ENCODE measurements at places on chromosomes 11 and 22.

GRCh38 chr11:92251980-92252379, 27.4 kb downstream of the FAT3 start:
- no peak overlapping the region for H3K4me3 ChIP-seq
- no peaks in the 10 kb centered on the region for H3K36me3 ChIP-seq
- H3K27ac ChIP-seq, result no peak overlapping the region
- DNase-seq, result no peak
- H3K4me1 ChIP-seq, result no peaks in the 10 kb centered on the region

GRCh38 chr11:19511413-19512183, 201.0 kb upstream of the NAV2 start:
- no peaks in the 10 kb centered on the region for H3K36me3 ChIP-seq
- no peak for DNase-seq
- H3K4me1 ChIP-seq, result no peaks in the 10 kb centered on the region
- H3K27me3 ChIP-seq, result no peaks in the 10 kb centered on the region
- no peak overlapping the region for H3K27ac ChIP-seq

- no peaks in the 10 kb centered on the region for H3K36me3 ChIP-seq
- no peak overlapping the region for H3K27ac ChIP-seq
- H3K27me3 ChIP-seq, result peaks cover 22% of the 10 kb centered on the region
- peak; percentile 99 for DNase-seq
- no peak overlapping the region for H3K4me3 ChIP-seq
Observed at GRCh38 chr11:72676861-72677341, 2.7 kb upstream of the PDE2A start.

- no peaks in the 10 kb centered on the region for H3K4me1 ChIP-seq
- no peaks in the 10 kb centered on the region for H3K36me3 ChIP-seq
- no peak for DNase-seq
- H3K27me3 ChIP-seq, result peaks cover 58% of the 10 kb centered on the region
- H3K27ac ChIP-seq, result no peak overlapping the region
Observed at GRCh38 chr22:45869340-45869847, 107.6 kb downstream of the WNT7B start.

GRCh38 chr11:10379022-10379421, 74.1 kb downstream of the ADM start:
- peak; percentile 78 for DNase-seq
- H3K27me3 ChIP-seq, result no peaks in the 10 kb centered on the region
- H3K27ac ChIP-seq, result no peak overlapping the region
- no peaks in the 10 kb centered on the region for H3K36me3 ChIP-seq
- H3K4me1 ChIP-seq, result peaks cover 4% of the 10 kb centered on the region
- H3K4me3 ChIP-seq, result no peak overlapping the region

DNA sequence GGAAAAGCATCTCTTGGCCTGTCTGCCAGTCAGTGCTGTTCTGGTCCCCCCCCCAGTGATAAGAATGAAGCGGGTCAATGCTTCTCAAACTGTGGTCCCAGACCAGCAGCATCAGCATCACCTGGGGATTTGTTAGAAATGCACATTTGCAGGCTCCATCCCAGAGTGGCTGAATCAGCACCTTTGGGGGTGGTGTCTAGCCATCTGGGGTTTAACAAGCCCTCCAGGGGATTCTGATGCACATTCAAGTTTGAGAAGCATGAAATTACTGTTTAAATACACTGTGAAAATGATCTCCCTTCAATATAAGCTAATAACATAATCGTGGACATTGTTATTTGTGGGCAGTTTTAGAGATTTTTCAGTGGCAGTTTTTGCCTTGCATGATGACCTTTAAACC, 133.5 kb downstream of the MYO18B start:
- H3K36me3 ChIP-seq, result no peaks in the 10 kb centered on the region
- no peak for DNase-seq
- no peak overlapping the region for H3K27ac ChIP-seq
- H3K4me1 ChIP-seq, result no peaks in the 10 kb centered on the region
- H3K4me3 ChIP-seq, result no peak overlapping the region

GRCh38 chr11:122267602-122268001, 151.6 kb upstream of the BLID start:
- no peak overlapping the region for H3K27ac ChIP-seq
- no peaks in the 10 kb centered on the region for H3K36me3 ChIP-seq
- H3K4me1 ChIP-seq, result peaks cover 5% of the 10 kb centered on the region
- H3K27me3 ChIP-seq, result no peaks in the 10 kb centered on the region
- DNase-seq, result peak; percentile 62

DNA sequence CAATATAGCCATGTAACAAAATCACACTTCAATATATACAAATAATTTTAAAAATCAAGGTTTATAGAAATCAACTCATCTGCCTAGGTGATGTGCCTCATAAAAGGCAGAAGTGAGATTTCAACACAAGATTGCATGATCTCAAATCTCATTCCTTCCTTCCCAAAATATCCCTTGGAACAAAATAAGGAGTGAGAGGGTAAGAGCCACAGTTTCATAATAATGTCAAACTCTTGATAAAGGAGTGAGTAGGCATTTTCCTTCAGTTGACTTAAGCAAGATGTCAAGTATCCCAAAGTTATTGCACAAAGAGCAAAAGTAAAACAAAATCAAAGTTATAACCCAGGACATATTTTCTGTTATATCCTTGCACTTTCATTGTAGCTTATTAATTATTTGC, 81.3 kb downstream of the C22orf31 start:
- H3K36me3 ChIP-seq, result no peaks in the 10 kb centered on the region
- no peak overlapping the region for H3K4me3 ChIP-seq
- H3K4me1 ChIP-seq, result peaks cover 8% of the 10 kb centered on the region
- H3K27me3 ChIP-seq, result no peaks in the 10 kb centered on the region
- H3K27ac ChIP-seq, result no peak overlapping the region

DNA sequence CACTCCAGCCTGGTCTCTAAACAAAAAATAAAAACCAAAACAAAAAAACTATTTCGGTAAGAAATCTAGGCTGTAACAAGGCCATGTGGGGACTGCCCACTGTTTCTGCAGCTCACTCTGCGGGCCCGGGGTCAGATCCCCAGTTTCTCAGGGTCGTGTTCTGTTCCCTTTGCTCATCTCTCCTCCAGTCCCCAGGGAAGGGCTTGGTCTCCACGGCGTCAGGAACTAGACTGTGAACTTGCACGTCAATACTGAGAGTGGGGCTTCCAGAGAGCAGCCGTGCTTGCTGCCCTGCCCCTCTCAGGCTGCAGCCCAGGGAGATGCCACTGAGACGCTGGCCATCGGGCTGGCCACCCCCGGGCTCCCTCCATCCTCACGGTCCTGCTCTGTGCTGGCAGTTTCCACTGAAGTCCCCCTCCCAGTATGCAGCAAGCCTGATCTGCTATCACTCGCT, 33.7 kb upstream of the MOB2 start:
- no peaks in the 10 kb centered on the region for H3K4me1 ChIP-seq
- no peak for DNase-seq
- H3K4me3 ChIP-seq, result no peak overlapping the region
- no peak overlapping the region for H3K27ac ChIP-seq
- H3K36me3 ChIP-seq, result no peaks in the 10 kb centered on the region

- H3K27me3 ChIP-seq, result peaks cover 36% of the 10 kb centered on the region
- H3K27ac ChIP-seq, result no peak overlapping the region
- peaks cover 6% of the 10 kb centered on the region for H3K4me1 ChIP-seq
- H3K4me3 ChIP-seq, result no peak overlapping the region
Observed at GRCh38 chr11:13970986-13971385, 8.5 kb downstream of the SPON1 start.

GRCh38 chr11:131168839-131169713, 201.3 kb upstream of the NTM start:
- no peak for DNase-seq
- H3K36me3 ChIP-seq, result no peaks in the 10 kb centered on the region
- H3K4me1 ChIP-seq, result no peaks in the 10 kb centered on the region
- no peak overlapping the region for H3K4me3 ChIP-seq
- H3K27me3 ChIP-seq, result no peaks in the 10 kb centered on the region

- DNase-seq, result no peak
- no peak overlapping the region for H3K27ac ChIP-seq
- H3K4me1 ChIP-seq, result peaks cover 13% of the 10 kb centered on the region
- no peaks in the 10 kb centered on the region for H3K27me3 ChIP-seq
- H3K36me3 ChIP-seq, result no peaks in the 10 kb centered on the region
Observed at GRCh38 chr22:37184380-37184755, 3.7 kb downstream of the C1QTNF6 start.

DNA sequence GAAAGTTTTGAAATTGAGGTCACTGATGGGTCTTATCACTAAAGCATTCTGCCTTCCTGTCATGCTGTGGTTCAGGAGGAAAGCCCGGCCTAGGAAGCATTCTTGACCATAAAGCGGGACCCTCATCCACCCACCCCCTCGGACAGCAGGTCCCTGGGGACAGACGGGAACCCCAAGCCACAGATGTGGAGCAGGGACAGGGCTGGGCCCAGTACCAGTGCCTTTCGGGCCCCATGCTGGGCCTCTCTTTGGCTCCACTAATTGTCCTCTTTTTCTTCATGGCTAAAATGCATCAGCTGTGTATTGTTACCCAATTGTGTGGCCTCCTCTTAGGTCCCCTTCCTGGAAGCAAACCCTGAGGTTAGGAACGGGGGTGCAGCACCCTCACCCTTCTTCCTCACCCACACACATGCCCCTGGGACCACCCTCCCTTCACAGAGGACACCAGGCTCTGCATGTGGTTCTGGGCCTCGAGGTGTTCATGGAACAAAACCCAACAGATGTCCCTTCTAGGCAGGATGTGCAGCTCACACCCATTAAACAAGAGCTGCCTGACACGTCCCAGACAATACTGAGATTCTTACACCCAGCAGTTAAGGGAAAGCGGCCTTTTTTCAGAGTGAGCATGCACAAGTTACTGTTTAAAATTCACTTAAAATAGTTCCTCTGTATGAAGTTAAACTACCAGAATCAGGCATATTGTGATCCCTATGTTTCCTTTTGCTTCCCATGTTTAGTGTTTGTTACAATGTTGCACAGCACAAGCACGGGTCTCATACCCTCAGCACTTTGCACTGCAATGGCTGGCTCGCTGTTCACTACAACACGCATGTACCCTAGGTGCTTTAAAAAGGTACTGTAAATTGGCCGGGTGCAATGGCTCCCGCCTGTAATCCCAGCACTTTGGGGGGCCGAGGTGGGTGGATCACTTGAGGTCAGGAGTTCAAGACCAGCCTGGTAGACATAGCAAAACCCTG, 807.6 kb downstream of the BRD1 start:
- DNase-seq, result peak; percentile 34
- peaks cover 14% of the 10 kb centered on the region for H3K4me1 ChIP-seq
- H3K27ac ChIP-seq, result no peak overlapping the region
- H3K4me3 ChIP-seq, result no peak overlapping the region
- no peaks in the 10 kb centered on the region for H3K36me3 ChIP-seq
- no peaks in the 10 kb centered on the region for H3K27me3 ChIP-seq

DNA sequence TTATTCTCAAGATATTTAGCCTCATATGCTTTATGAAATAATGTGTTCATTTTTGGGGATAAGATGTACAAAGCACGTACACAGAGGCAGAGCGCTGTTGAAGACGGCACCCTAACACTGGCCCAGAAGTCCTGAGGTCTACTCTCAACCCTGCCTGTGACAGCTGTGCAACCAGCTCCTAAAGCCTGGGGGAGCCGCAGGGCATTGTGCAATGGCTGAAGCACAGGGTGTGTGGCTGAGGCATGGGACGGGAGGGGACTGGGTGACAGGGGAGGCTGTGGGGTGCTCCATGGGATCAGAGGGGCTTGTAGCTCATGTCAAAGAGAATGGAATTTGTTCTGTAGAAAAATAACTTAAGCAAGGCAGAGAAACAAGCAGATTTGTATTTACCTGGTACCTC, 27.7 kb downstream of the FAM227A start:
- DNase-seq, result peak; percentile 50
- no peak overlapping the region for H3K27ac ChIP-seq

GRCh38 chr11:64743591-64744543, at the start of gene RASGRP2:
RASGRP2 (minus strand) TSS chr11:64744142; CDS start chr11:64742866, 1,276 bp downstream.
- H3K4me3 ChIP-seq, result peak within 1 kb of the TSS; percentile 45
- H3K36me3 ChIP-seq, result no peaks in the 10 kb centered on the region
- H3K4me1 ChIP-seq, result peaks cover 4% of the 10 kb centered on the region
- no peak within 1 kb of the TSS for H3K27ac ChIP-seq
- peak; percentile 95 for DNase-seq

- H3K27me3 ChIP-seq, result peaks cover 8% of the 10 kb centered on the region
- no peak overlapping the region for H3K27ac ChIP-seq
- peak; percentile 69 for DNase-seq
- no peaks in the 10 kb centered on the region for H3K36me3 ChIP-seq
Observed at GRCh38 chr11:120569861-120570260, 58.3 kb downstream of the GRIK4 start.

GRCh38 chr11:77170107-77170506, 42.1 kb downstream of the MYO7A start:
- no peak overlapping the region for H3K27ac ChIP-seq
- peaks cover 19% of the 10 kb centered on the region for H3K4me1 ChIP-seq
- no peak overlapping the region for H3K4me3 ChIP-seq

GRCh38 chr11:64755681-64756361, 4.0 kb downstream of the PYGM start:
- peak; percentile 41 for DNase-seq
- no peaks in the 10 kb centered on the region for H3K36me3 ChIP-seq
- no peaks in the 10 kb centered on the region for H3K27me3 ChIP-seq

- no peak for DNase-seq
- H3K27ac ChIP-seq, result no peak overlapping the region
- no peaks in the 10 kb centered on the region for H3K4me1 ChIP-seq
- no peak overlapping the region for H3K4me3 ChIP-seq
- H3K27me3 ChIP-seq, result no peaks in the 10 kb centered on the region
- no peaks in the 10 kb centered on the region for H3K36me3 ChIP-seq
Observed at GRCh38 chr11:3816673-3817072, 8.3 kb downstream of the PGAP2 start.

- H3K27me3 ChIP-seq, result no peaks in the 10 kb centered on the region
- H3K27ac ChIP-seq, result no peak overlapping the region
- H3K4me1 ChIP-seq, result no peaks in the 10 kb centered on the region
- no peak overlapping the region for H3K4me3 ChIP-seq
Observed at GRCh38 chr11:19419021-19419750, 178.4 kb upstream of the E2F8 start.

- no peaks in the 10 kb centered on the region for H3K36me3 ChIP-seq
- no peak overlapping the region for H3K4me3 ChIP-seq
- no peaks in the 10 kb centered on the region for H3K4me1 ChIP-seq
- DNase-seq, result no peak
Observed at GRCh38 chr22:26075251-26075650, 94.0 kb upstream of the SEZ6L start.

DNA sequence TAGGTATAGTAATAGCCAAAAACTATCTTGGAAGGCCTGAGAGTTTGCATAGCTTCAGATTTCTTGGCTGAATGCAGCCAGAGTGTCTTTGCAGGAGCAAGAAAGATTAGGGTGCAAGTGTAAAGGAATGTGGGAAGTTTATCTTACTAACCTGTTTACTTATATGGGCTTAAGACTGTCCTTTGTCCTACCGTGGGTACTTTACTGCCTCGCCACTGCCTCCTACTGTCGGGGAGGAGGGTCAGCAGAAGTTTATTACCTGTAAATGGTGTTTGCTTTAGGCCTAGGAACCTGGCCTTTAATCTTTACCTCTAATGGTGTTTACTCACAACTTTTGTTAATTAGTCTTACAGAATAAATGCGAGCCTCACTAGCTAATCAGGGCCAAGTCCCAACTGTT, 633.8 kb downstream of the DLG2 start:
- no peak overlapping the region for H3K27ac ChIP-seq
- DNase-seq, result peak; percentile 87
- no peaks in the 10 kb centered on the region for H3K36me3 ChIP-seq
- H3K27me3 ChIP-seq, result no peaks in the 10 kb centered on the region
